Renal pelvis (tissue), 12 donors: ENCODE measurements at places on chromosomes 12 and 14. TPM values are rescaled to one million over a fixed set of nuclear protein-coding genes. Genes with fewer than 3 reads are reported as not detected.

DNA sequence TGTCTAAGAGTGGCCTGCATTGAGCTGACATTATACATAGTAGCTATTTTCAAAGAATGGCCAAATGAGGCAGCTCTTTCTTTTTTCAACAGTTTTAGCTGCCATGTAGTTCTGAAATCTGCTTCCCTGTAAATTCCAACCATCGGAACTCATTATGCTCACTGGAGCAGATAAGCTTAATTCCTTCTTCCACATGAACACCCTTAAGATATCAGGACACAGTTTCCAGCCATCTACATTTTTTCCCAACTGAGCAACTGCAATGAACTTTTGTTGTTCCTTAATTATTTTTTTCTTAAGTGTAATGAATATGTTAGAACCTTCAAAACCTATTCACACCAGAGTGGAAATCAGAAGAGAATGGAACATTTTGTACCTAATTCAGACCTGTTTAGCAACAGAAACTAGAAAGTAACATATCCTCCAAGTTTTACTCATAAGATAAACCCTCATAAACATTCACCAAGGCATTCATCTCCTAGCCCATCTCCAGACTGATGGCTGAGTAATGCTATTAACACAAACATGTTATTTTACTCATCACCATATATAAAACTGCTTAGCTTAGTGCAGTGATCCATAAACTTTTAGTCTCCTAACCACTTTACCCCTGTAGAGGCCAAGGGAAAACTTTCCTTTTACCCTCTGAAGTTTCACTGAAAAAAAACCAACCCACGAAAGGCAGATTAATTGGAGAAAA is 296.1 kb upstream of the SYT1 start:
- DNase-seq: no peak

- no peak for DNase-seq
Observed at GRCh38 chr12:40286583-40286982, 61.8 kb downstream of the LRRK2 start.

DNA sequence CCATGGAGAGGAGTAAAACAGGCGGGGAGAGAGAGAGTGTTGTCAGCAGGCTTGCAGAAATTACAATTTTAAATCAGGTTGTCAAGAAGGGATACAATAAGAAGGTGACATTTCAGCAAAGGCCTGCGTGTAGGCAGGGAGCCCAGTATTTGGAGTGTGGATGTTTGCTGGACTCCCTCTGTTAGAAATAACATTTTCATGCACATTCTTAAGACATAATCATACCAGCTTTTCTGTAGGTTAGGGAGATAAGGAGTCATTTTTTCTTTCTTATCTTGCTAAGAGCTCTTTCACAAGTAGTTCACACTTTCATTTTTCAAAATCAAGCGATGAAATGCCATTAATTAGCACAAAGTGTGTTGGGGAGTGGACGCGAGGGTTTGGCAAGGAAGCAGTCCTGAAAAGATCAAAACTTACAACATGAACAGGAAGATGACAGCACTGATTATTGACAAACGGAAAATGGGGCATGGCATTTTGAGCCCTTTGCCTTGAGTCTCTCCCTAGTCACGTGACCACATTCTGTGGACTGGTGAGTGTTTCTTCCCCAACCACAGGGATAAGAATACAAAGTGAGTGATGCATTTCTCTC is 160.2 kb downstream of the DAD1 start:
- DNase-seq: no peak

DNA sequence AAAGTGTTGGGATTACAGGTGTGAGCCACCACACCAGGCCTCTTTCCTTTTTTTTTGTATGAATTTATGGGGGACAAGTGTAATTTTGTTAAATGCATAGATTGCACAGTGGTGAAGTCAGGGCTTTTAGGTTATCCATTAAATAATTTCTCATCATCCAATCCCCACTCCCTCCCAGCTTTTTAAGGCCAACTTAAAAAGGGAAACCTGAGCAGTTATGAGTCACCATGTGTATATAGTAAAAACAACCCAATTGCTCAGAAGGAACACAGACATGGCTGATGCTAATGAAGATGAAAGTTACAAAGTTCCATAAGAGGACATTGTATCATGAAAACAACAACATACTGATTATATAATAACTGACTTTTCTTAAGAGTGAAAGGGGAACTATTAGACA is 25.6 kb upstream of the ARID2 start:
- DNase-seq: no peak

- DNase-seq: peak; percentile 65
Observed at GRCh38 chr14:74502236-74503019, 8.9 kb downstream of the ISCA2 start.

PLBD1 gene
- polyA plus RNA-seq: 41.6 TPM

- DNase-seq: no peak
Observed at GRCh38 chr12:91249518-91250272, 67.1 kb upstream of the DCN start.
